ENCODE measurements at places on chromosomes 1 and 21.

DNA sequence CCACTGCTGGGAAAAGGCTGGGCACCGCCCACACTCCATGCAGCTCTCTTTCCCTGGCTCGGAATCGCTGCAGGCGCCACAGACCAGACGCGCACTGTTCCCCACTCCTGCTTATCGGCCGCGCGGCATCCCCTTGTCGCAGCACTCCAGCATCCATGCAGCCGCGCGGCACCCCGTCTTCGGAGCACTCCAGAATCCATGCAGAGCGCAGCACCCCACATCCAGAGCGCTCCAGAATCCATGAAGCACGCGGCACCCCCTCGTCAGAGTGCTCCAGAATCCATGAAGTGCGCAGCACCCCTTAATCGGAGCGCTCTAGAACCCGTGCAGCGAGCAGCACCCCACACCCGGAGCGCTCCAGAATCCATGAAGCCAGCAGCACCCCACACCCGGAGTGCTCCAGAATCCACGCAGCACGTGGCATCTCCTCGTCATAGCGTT lies 9.5 kb downstream of the TFF3 start:
- DNase-seq, result no peak

- DNase-seq, result no peak
Observed at GRCh38 chr1:110708974-110709440, 34.3 kb upstream of the KCNA3 start.

DNA sequence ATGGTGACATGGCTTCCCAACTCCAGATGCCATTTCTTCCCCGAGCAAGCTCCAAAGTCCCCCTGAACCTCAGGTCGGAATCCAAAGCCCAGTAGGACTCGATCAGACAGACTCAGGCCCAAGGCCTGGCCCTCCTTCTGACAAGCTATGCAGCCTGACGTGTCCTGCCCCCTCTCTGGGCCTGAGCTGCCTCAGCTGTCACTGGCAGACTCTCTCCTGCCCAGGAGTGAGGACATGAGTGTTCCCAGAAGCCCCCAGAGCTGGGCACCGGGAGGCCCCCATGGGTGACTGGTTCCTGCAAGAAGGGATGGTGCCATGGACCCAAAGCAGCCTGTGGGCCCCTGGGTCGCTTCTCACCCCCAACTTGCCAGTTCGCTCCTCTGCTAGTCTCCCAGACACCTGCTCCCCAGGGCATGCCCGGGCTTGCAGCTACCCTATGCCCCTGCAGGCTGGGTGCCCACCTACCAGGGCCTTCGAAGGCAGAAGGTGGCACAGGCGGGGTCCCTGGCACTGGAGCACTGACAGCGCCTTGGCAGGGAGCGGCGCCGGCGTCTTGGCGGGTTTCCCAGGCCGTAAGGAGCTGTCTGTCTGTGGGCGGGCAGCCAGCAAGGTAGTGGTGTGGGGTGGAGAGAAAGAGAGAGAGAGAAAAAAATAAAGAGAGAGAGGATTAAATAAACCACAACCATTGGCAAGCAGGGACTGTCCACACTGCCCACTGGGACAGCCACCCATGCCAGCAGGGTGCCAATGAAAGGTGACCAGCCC lies 2.3 kb downstream of the EDN2 start:
- DNase-seq, result no peak

DNA sequence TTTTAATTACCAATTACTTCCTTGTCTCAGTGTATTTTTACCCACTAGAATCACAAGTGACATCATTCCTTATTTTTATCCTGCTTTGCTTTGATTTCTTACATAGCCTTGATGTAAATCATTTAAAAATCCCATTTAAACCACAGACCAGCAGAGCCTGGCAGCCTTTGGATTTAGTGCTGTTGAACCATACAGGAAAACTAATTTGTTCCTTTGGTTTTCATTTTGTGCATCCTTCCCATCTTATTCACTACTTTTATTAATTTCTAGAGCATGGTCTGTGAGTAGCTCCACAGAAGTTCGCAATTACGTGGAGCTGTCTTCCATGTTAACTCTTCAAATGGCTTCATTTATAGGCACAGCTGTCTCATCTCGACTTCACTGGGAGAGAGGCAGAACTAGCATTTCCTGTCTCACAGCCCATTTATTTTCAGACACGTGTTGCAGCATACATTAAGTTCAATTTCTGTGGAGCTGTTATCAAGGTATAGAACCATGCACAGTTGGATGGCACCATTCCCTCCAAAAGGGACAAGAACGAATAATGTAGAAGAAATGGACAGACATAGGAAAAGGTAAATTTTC lies 235.3 kb downstream of the MRPL39 start:
- no peak for DNase-seq

DNA sequence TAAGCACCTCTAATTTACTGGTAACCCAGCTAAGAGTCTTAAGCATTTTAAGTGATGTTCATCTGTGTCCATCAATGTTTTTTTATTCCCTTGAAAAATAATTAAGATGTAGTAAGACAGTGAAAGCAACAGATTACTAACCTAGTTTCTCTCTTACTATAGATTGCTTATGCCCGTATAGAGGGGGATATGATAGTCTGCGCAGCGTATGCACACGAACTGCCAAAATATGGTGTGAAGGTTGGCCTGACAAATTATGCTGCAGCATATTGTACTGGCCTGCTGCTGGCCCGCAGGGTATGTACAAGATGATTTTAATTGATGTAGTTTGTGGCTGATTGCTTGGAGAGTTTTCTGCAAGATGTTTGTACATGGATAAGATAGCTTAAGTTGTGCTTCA lies 2.8 kb downstream of the RPL5 start:
- no peak for DNase-seq
